ENCODE measurements at places on chromosomes 16 and 17.

DNA sequence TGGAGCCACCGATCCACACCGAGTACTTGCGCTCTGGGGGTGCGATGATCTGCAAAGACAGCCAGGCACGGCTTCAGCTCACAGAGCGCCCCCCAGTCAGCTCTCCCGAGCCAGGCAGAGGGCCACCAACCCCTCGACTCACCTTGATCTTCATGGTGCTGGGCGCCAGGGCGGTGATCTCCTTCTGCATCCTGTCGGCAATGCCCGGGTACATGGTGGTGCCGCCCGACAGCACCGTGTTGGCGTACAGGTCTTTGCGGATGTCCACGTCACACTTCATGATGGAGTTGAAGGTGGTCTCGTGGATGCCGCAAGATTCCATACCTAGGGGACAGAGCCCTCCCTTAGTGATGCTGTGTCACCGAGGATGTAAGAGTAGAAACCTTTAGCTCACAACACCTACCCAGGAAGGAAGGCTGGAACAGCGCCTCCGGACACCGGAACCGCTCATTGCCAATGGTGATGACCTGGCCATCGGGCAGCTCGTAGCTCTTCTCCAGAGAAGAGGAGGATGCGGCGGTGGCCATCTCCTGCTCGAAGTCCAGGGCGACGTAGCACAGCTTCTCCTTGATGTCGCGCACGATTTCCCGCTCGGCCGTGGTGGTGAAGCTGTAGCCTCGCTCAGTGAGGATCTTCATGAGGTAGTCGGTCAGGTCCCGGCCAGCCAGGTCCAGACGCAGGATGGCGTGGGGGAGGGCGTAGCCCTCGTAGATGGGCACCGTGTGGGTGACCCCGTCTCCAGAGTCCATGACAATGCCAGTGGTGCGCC, 1.6 kb downstream of the ACTG1 start:
- DNase-seq, result peak; percentile 56

DNA sequence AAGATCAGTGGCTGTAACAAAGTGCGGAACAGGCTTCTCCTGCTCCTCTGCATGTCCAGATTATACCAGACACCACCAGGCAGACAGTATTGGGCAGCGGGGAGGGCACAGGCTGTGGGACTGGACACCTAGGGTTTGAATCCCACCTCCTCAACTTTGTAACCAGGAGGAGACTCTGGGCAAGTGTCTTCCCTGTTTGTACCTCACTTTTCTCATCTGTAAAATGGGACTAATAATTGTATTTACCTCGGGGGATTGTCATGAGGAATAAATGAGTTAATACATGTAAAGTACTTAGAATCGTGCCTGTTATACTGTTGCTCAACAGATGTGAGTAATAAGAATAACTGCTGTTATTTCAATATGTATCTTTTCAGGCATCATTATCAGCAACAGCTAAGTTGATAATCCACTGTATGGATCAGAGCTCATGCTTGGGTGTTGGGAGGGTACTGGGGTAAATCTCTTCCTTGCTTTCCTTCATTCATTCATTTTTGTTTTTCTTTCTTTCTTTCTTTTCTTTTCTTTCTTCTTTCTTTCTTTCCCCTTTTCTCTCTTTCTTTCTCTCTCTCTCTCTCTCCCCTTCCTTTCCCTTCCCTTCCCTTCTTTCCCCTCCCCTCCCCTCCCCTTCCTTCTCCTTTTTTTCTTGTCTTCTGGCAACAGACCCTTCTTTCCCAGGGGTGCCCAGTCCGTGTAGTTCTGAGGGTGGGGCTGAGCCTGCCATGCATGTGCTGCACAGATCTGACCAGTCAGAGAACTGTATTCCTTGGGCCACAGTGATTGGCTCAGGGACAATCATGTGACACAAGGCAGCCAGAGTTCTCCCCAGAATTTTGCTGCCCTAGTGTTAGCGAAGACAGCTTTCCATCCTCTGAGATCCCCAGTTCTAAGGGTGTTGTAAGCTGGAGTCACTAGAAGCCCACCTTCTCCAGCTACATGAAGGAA, 25.3 kb upstream of the BRD7 start:
- peak; percentile 36 for DNase-seq

- DNase-seq, result peak; percentile 64
Observed at GRCh38 chr16:53085369-53085843, 30.6 kb downstream of the CHD9 start.

GRCh38 chr17:65219707-65220106, 82.5 kb downstream of the RGS9 start:
- DNase-seq, result peak; percentile 4

DNA sequence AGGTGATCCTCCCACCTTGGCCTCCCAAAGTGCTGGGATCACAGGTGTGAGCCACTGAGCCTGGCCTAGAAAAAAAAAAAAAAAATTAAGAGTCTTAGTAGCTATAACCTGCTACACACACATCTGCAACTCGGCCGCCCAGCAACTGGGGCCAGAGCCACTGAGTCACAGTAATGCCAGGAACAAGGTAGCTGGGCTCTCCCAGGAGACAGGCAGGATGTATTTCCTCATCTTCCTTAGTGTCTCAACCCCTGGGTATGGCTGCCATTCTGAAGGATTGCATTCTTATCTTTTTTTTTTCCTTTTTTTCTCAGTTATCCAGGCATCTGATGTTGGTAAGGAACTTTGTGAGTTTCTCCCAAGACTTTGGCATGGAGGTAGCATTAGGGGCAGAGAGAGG, 7.1 kb upstream of the PSMD3 start:
- DNase-seq, result no peak

DNA sequence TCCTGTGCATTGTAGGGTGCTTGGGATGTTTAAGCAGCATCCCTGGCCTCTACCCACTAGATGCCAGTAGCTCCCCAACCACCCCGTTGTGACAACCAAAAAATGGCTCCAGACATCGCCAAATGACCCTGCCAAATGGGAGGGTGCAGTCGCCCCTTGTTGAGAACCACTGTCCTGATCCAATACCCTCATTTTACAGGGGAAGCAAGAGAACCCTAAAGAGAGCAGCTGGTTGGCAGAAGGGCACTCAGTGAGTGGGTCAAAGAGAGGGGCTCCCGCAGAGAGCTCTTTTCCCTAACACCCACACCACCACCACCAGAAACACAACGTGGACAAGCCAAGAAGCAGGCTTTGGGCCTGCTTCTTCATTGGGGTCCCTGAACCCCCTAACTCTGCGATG, 18.4 kb downstream of the TEKT5 start:
- no peak for DNase-seq

DNA sequence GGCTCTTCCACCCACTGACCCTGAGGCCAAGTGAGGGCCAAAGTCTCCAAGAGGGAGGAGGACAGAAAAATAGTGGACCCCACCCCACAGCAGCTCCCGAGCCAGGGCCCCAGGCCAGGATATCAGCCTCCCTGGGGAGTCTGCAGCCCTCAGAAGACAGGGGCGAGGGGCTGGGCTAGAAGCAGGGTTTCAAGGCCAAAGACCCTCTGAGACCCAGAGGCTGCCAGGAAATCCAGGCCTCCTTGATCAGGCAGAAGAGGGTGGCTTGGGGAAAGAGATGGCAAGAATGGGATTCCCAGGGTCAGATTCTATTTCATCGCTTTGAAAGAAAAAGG, 156.1 kb downstream of the ZNF423 start:
- DNase-seq, result no peak

DNA sequence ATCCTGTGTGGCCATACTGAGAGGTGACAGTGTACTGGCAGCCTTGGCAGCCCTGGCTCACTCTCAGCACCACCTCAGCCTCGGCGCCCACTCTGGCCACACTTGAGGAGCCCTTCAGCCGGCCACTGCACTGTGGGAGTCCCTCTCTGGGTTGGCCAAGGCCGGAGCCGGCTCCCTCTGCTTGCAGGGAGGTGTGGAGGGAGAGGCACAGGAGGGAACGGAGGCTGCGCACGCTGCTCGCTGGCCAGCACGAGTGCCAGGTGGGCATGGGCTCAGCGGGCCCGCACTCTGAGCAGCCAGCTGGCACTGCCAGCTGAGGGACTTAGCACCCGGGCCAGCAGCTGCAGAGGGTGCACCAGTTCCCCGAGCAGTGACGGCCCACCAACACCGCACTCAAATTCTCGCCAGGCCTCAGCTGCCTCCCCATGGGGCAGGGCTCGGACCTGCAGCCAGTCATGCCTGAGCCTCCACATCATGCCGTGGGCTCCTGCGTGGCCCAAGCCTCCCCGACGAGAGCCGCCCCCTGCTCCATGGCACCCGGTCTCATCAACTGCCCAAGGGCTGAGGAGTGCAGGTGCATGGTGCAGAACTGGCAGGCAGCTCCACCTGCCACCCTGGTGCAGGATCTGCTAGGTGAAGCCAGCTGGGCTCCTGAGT, 184.4 kb upstream of the TOX3 start:
- DNase-seq, result no peak

DNA sequence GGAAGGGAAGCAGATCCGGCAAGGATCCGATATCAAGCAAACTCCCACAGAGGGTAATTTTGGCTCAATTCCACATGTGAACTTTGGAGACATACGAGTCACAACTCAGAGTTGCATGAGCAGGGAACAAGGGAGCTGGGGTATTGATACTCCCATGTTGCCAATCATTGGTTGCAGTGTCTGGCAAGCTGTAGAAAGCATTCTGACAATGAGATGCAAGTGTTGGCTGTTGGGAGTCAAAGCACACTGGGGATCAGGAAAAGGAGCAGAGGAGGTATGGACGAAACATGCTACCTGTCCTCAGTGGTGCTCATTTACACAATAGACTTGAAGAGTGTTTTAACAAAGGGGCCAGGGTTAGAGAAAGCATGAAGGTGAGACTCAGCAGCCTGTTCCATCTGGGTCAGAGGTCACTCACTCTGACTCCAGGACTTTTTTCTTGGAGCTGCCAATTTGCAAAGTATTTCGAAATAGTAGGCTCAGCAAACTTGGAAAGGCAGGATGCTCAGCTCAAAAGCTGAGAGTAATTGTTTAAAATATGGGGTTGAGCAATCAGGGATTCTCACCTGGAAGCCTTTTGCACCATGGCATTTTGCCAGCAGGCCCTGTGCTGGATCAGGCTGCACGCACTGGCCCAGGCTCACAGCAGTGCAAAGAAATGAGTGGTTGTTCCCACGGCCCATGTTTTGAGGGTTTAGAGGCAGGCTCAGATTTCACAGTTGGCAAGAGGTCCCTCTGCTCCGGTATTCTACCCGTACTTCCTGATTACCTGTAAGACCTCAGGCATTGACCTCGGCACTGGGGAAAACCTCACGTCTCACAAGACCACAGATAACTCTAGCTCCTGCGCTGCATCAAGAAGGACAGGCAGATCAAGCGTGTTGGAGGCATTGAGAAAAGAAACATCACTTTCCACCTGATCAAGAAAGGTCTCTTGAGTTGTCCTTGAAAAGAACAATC, 17.6 kb upstream of the NKD1 start:
- peak; percentile 49 for DNase-seq

DNA sequence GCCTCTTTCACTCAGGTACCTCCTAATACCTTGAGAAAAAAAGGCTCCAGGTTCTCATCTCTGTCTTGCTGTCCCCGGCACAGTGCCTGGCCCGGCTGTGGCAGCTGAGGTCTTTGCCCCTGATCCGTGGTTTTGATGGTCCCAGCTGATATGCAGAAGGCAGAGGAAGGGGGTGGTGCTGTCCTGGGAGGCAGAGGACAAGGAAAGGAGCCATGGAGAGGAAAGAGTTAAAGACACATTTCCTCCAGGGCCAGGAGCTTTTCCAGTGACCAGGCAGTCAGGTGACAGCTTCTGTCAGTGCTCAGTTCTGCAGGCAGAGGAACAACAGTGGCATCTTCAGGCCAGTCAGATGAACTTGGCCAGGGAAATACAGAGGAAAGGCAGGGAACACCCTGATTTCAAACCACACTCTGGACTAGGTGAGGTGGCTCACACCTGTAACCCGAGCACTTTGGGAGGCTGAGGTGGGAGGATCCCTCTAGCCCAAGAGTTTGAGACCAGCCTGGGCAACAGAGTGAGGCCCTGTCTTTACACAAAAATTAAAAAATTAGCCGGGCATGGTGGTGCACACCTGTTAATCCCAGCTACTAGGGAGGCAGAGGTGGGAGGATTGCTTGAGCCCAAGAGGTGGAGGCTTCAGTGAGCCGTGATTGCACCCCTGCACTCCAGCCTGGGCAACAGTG, 3.3 kb upstream of the COG1 start:
- DNase-seq, result peak; percentile 95

DNA sequence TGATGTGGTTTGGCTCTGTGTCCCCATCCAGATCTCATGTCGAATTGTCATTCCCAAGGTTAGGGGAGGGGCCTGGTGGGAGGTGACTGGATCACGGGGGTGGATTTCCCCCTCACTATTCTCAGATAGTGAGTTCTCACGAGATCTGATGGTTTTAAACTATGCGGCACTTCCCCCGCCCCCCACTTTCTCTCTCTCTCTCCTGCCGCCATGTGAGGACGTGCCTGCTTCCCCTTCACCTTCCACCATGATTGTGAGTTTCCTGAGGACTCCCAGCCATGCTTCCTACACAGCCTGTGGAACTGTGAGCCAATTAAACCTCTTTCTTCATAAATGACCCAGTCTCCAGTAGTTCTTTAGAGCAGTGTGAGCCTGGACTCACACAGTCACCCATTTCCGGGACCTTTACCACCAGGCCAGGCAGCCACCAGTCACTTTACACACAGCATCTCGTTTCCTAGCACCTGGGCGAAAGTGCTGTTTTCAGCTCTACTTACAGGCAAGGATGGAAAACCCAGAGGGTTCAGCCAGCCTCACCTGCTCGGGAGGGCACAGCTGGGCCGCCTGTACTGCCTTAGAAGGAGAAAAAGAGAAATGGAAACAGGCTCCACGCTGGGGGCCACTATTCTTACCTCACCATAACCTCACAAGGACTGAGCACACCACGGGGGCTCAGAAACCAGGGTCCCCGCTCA, 13.8 kb upstream of the ZC3H18 start:
- no peak for DNase-seq

- DNase-seq, result peak; percentile 89
Observed at GRCh38 chr16:5615868-5616642, 518.5 kb upstream of the EEF2KMT start.

DNA sequence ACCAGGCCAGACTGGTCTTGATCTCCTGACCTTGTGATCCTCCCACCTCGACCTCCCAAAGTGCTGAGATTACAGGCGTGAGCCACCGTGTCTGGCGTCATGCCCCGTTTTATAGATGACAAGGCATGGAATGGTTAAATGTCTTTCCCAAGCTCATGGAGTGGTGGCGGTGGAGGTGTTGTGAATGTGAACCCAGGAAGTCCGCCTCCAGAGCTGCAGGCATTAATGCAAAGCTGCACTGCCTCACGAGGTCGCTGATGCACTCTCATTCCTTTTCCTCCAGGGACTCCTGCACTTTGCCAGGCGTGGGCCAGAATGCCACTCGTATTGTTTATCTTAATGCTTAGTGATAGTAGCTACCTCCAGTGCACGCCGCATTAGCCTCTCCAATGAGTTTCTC, 149.6 kb downstream of the WWOX start:
- DNase-seq, result no peak
